Urothelium cell line (cell line): ENCODE measurements at places on chromosomes 4 and X.

DNA sequence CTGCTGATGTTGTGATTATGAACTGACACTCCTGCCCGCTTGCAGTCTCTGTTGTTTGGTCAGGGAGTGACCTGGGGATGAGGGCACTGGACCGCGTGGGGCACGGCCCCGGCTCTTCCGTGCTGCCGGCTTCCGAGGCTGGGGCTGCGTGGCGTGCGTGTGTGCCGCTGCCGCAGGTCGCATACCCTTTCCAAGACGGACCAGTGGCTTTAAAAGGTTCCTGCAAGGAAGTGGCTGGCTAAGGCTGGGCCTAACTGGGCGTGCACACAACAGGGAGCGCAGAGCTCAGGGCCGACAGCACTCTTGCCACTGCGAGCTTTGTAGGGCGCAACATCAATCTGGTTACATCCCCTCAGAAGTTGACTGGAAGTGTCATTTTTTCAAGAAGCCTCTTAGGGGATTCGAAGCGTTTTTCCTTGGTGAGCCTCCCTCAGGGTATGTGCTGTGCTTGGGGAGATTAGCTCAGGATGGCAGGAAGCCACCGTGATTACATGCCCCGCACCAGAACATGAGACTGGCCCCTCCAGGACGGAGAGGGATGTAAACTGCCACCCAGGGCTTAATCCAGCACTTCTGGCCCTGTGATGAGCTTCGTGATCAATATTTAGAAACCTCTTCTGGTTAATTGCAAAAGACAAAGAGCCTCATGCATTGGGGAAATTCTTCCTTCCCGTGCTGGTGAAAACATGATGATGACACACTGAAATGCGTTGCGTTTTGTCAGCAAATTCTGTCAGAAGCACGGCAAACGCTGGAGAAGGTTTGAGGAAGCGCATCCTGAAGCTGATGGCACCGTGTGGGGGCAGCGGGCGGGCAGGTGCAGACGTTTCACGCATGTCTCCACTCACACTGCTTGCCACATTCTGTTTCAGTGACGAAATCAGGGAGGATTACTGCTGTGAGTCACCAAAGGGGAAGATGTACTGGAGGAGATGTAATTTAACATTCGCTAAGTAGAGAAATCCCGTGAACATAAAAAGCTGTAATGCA lies 11.1 kb downstream of the MAEA start:
- DNase-seq, result no peak

GRCh38 chr4:126458993-126459392 lies 1144.2 kb downstream of the FAT4 start:
- no peak for DNase-seq

DNA sequence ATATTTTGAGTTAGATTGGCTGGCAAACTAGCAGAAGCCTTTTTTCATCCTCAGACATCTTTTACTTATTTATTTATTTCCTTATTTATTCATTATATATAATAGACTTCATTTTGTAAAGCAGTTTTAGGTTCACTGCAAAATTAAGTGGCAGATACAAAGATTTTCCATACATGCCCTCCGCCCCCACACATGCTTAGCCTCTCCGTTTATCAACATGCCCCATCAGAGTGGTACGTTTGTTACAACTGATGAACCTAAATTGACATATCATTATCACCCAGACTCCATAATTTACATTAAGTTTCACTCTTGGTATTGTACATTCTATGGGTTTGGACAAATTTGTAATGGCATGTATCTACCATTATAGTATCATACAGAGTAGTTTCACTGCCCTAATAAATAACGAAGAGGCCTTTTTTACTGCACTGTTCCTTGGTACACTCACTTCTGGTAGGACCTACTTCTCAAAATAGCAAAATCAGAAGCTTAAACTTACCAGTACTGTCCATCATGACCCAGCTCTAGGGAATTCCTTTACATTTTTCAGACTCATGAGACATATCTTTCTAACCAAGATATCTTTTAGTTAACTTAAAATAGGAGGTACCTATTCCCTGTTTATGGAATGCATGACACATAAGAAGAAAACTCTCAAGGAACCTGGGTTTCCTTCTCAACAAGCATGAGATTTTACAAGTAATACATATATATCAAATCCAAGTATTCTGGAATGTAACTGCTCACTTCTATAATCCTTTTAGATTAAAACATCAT lies 4.8 kb upstream of the TMPRSS11B start:
- no peak for DNase-seq

DNA sequence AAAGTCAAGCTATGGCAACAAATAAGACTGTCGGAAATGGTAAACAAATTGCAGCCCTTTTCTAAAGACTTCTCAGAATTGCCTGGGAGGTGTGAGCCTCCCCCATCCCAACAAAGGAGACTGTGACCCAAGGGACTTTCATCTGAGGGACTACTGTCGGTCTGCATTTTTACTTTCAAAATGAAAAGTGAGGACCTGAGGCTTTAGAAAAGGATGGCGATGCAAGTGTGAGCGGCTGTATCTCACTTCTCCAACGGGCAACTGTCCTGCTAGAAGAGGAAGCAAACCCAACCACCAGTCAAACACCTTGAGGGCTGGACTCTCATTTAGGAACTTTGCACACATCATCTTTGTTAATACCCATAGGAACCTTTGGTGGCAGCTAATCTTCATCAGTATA lies 62.6 kb upstream of the CLNK start:
- no peak for DNase-seq

GRCh38 chrX:124917011-124917410 lies 402.7 kb upstream of the TEX13C start:
- no peak for DNase-seq
